EL (cell line): ENCODE measurements at places on chromosomes 2 and 18.

DNA sequence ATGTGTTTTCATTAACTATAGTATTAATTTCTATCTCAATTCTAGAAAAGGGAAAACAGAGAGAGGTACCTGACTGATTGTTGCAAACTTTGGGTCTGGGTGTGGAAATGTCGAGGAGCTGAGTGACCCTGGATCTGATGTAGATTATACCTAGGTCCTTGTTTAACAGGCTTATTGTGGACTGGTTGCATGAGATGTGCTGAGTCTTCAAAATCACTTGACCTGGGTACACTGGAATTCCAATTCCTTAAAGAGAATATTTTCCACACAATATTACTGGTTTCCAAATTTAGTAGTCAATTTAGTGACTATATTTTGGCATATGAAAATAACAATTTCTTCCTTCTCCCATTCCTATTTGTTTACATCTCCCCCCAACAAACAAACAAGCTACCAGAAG, 13.6 kb downstream of the DUSP11 start:
- no peak for DNase-seq

DNA sequence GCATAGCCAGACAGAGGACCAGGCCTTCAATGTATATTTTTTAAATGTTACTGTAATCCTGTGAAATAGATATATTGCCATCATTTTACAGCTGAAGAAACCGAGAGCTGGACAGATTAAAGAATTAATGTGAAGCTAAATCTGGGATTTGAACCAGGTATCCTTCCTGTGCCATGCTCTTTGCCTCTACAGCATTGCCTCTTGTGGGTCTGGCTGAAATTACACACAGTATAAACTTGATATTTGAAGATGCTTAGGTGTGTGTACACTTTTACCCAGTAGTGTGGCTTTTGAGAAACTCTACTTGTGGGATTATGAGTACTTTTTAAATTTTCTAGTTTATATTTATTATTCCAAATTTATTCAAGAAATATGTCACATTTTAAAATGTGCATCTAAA, 264.5 kb downstream of the CNTNAP5 start:
- no peak for DNase-seq

- no peak for DNase-seq
Measured at GRCh38 chr2:236161531-236161930, 6.7 kb downstream of the GBX2 start.

DNA sequence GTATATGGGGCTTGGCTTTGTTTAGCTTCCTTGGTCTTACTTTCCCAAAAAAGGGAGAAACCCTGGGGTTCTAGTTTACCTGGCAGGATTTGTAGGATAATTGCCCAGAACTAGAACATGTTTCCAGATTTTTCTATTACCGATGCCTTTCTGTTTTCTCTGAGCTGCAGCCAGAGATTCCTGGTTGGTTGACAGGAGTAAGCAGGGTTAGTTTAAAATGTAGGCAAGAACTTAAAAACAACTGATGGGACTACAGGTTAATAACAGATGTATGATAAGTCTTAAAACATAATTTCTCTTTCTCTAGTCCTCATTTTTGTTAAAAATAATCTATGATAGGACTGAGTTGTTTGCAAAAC, 38.9 kb upstream of the GMCL1 start:
- no peak for DNase-seq

GRCh38 chr2:54350426-54350825, 94.4 kb upstream of the TSPYL6 start:
- no peak for DNase-seq

GRCh38 chr18:58544179-58544578, 84.7 kb downstream of the ALPK2 start:
- DNase-seq = no peak

DNA sequence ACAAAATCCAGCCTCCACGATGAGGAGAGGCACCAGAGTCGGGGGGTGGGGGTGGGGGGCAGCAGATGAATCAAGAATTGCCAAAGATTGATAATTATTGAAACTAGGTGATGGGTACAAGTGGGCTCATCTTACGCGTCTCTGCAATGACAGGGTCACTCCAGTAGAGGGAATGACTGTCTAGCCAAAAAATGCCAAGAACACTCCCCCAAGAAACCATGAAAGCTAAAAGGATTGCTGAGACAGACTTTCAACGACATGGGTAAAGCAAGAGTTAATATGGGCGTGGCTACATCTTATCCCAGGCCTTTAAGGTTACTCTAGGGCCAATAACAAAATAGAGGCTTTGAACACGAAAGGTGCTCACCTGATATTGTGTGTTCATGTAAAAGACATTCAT, 86.5 kb downstream of the STK39 start:
- DNase-seq = peak; percentile 37
